ENCODE measurements at places on chromosomes 1 and 21.

- DNase-seq: no peak
Observed at GRCh38 chr1:205933671-205934618, 9.3 kb downstream of the SLC26A9 start.

- DNase-seq: no peak
Observed at GRCh38 chr1:36440646-36441045, 9.6 kb downstream of the OSCP1 start.

DNA sequence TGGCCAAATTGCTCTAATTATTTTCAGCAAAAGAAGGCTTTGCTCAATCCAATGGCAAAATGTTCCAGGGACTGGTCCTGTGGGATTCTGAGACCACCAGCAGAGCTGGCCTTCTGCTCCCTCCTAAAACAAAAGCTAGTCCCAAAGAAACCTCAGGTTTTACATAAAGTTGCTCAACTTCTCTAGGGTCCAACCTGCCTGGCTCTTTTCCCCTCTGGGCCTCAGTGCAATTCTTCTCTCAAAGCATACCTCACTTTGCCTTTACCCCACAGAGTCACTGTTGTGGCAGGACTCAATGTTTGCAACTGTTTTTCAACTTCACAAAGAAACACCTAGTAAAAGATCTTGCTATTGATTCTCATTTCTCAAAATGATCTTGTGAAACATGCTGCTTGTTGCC is 39.8 kb downstream of the TBX15 start:
- no peak for DNase-seq

DNA sequence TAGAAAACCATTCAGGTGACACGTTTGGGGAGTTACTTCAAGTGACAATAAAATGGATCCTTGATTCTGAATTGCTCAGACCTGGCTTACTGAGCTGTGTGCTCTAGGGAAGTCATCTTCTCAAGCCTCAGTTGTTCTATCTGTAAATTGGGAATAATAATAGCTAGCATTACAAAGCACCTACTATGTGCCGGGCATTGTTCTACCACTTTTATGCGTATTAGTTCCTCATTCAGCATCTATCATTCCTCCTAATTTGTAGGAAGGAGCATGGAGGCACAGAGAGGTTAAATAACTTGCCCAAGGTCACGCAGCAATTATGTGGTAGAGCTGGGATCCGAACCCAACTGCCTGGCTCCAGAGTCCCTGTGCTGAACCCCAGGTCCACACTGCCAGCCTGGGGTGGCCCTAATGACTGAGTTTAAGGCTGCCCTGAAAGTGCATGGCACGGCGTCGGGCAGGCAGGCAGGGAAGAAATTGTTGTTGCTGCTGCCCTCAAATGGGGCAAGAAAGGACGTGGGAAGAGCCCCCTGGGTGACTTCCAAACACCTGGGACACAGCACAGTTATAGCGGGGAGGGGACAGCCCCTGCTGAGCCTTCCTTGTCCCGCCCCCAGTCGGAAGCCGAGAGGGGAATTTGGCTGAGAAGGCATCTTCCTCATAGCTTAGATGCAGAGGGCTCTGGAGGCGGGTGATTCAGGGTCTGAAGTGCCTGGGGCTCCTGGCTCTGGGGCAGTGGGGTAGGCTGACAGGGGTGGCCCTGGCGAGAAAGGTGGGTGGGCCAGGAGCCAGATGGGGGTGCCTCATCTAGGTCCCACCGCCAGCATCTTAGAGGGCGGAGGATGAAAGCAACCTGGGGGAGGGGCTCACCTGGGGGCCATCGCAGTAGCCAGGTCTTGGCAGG is 86.5 kb upstream of the IFFO2 start:
- no peak for DNase-seq

DNA sequence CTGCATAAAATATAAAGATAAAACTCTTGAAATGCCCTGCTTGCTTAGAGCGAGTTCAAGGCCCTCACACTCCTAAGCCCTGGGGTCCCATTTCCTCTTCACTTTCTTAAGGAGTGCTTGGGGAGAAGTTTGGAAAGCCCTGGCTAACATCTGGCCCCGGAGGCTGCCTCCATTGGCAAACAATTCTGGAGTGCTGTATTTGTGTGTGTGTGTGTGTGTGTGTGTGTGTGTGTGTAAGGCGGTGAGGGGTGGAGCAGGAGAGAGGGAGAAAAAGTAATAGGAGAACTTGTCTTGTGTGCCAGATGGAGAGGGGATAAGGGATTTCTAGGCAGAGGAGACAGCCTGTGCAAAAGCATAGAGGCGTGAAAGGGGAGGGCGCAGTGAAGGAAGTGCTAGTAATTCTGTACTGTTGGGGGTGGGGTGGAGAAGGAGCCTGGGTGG is 578 bp upstream of the TRIM62 start:
- peak; percentile 96 for DNase-seq

GRCh38 chr21:41189150-41189745 is 21.3 kb downstream of the BACE2 start:
- no peak for DNase-seq

All from NCI-H524 treated with DMSO at 0.1 percent for 48 hours (cell line).